ENCODE measurements at places on chromosomes 1 and 21.
A peak's percentile ranks its signal among the peaks of the same experiment; 100 is the strongest.

GRCh38 chr1:12166834-12167492, at the start of gene TNFRSF1B:
TSS of gene TNFRSF1B (plus strand) at chr1:12166991. CDS start at chr1:12167092, 101 bp downstream.
- DNase-seq = peak; percentile 79

DNA sequence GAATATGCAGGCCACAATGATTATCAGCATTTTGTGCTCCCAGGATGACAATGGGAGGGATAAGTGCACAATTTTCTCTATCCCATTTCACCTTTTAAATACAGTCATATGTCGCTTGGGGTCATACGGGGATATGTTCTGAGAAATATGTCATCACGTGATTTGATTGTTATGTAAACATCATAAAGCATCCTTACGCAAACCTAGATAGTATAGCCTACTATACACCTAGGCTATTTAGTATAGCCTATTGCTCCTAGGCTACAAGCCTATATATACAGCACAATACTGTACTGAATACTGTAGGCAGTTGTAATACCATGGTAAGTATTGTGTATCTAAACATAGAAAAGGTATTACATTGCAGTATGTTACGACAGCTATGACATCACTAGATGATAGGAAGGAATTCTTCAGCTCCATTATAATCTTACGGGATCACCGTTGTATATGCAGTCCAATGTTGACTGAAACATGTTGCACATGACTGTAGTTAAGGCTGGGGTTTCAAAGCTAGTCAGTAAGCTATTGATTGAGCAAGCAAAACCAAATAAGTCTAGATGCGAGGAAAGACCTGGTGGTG, 18.9 kb downstream of the RUSC1 start:
- DNase-seq = no peak

DNA sequence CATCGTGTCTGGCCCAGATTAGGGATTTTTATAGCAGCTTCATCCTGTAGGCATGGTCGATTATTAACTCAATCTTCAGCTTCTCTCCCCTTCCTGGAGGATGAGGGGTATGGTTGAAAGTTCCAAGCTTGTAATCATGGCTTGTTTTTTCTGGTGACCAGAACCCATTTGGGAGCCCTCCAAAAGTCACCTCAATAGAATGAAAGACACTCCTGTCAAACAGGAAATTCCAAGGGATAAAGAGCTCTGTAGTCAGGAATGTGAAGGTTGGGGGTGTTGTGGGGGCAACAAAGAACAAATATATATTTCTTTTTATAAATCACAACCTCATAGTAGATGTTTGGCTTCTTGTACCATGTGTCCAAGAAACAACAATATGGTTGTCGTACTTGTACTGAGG, 212.7 kb upstream of the ESRRG start:
- no peak for DNase-seq

DNA sequence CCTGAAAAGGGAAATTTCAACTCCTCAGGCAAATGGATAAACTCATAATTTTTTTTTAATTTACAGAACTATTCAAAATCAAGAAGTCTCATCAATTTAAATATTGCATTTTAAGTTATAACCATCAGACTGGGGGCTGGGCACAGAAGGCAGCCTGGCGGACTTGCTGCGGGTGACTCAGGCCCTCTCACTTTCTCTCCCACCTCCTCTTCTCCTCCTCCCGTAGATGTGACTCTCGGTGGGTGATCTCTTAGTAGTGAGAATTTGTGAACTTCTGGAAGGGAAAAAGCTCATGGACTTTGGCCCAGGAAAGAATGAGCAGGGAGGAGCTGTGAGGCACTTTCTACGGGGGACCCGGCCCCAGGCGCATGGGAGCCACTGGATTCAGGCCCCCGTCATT, 32.9 kb downstream of the CLIC6 start:
- DNase-seq = no peak

DNA sequence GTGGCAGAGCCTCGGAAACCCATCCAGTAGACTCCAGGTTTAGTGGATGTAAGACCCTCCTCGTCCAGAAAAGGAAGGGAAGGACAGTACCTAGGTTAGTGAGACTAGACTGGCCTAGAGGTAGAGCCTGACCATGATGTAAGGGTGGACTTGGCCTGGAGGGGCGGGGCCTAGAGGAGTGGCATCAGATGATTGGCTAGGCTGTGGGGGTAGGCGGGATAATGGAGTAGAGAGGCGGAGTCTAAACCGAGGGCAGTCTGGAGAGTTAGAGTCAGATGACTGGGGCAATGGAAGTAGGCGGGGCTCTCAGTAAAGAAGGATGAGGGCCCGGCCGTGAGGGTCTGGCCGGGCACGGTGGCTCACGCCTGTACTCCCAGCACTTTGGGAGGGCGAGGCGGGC, 70.1 kb downstream of the EPHB2 start:
- peak; percentile 93 for DNase-seq

GRCh38 chr1:52306227-52307006, 59.6 kb downstream of the CC2D1B start:
- DNase-seq = no peak

DNA sequence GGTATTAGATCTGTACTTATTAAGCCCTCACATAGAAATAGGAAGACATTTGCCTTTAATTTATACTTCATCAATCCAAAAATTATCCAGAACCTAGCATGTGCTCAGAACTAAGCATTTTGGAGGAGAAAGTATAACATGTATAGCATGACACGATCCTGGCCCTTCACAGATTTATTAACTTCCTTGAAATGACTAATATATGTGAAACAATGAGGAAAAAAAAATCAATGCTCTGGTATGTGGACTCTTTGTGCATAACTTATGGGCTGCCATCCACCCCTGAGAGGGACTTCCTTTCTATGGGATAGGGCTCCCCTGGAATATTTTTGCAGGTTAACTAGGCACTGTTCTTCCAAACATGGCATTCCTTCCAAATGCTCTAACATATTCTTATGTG, 36.6 kb downstream of the CCDC185 start:
- DNase-seq = no peak
